Colonic mucosa (tissue), 4 donors: ENCODE measurements at places on chromosomes 12 and 14.
A peak's percentile ranks its signal among the peaks of the same experiment; 100 is the strongest.

GRCh38 chr12:132021031-132021871, 71.5 kb downstream of the EP400 start:
- no peak for DNase-seq

DNA sequence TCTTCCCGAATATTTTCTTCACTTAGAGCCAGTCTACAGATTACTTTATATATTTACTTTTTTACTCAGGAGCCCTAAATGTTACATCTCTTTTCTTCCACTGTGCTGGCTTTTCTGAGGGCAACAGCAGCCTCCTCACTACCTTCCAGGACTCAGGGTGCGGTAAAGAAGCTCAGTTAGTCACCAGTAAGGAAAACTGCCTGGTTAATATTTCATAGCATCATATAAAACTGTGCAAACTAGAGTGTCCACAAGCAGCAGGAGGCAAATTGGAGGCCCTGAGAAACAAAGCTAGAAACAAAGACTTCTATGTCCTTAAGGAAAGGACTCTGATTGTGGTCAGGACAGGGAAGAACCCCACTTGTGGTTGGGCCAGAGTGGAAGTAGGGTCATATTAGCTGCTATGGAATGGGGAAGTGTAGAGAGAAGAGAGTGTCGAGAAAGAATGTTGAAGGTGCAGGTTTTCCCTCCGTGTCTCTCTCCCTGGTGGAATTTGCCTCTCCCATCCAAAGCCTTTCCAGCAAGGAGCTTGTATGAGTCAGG, 220.1 kb downstream of the SLC15A4 start:
- peak; percentile 22 for DNase-seq

GRCh38 chr12:23424685-23425084, 524.8 kb downstream of the SOX5 start:
- DNase-seq = no peak

DNA sequence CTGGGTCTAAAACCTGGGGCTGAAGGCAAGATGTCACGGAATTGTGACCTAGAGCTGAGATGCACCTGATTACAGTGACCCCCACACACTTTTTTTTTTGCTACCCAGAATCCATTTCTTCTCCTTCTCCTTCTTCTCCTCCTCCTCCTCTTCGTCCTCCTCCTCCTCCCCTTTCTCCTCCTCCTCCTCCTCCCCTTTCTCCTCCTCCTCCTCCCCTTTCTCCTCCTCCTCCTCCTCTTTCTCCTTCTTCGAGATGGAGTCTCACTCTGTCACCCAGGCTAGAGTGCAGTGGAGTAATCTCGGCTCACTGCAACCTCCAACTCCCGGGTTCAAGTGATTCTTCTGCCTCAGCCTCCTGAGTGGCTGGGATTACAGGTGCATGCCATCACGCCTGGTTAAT, 19.4 kb upstream of the FLVCR2 start:
- DNase-seq = no peak

GRCh38 chr12:124495194-124495983, 72.0 kb downstream of the NCOR2 start:
- DNase-seq = no peak

- DNase-seq = peak; percentile 22
Observed at GRCh38 chr12:29796823-29797263, 13.1 kb upstream of the TMTC1 start.

GRCh38 chr12:41881891-41882805, 262.5 kb downstream of the GXYLT1 start:
- DNase-seq = no peak

DNA sequence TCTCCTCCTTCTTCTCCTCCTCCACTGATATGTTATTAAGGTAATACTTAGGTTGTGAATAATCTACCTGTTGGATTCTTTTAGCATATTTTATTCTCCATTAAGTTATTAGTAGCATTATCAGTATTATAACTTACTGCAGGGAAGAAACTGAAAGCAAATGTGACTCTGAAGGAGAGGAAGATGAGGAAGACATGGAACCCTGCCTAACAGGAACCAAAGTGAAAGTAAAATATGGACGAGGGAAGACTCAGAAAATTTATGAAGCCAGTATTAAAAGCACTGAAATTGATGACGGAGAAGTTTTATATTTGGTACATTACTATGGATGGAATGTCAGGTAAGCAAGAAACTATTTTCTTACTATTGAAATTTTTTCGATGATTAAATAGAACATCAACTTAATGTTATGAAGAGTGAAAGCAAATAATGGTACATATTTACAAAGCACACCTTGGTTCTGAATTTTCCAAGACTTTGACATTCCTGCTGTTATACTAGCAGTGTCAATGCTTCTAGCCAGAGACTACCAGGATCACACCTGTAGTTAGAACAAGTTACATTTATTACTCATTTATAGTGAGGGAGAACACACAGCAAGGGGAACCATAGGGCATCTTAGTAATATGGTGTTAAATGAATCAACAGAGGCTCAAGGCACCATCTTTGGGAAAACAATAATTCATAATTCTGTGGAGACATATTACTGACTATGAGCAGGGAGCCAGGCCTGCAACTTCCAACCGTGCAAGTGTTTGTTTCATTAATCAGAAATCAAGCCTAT, 42.0 kb upstream of the TOMM20L start:
- no peak for DNase-seq

DNA sequence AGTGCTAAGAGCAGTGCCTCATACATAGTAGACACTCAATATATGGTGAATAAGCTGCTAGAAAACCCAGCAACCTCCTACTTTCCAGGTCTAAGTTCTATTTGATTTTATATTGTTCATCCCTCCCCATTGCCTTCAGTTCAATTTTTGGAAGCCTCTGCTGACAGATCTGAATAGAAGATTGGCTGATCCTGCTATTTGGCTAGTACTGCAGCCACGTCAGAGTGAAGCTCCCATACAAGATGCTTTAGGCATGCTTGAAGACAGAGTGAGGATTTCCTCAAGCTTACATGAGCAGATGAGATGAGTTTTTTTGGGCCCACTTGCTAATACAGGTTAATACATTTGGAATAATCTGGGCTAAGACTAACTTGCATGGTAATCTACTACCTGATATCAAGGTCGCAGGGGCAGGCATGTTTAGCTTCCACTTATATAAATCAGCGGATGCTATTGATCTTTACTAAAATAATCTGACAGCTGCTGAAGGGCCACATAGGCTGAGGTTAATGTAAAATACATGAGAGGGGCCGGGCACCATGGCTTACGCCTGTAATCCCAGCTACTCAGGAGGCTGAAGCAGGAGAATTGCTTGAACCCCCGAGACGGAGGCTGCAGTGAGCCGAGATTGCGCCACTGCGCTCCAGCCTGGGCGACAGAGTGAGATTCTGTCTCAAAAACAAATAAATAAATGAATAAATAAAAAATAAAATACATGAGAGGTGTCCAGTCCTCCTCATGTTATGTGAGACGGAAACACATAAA, 15.9 kb upstream of the AEBP2 start:
- no peak for DNase-seq

- no peak for DNase-seq
Observed at GRCh38 chr12:131463174-131463573, 247.7 kb upstream of the SFSWAP start.

- DNase-seq = no peak
Observed at GRCh38 chr12:77308056-77308455, 242.7 kb upstream of the E2F7 start.

GRCh38 chr14:29652571-29652970, 275.1 kb downstream of the PRKD1 start:
- no peak for DNase-seq

GRCh38 chr12:52346593-52346992, 20.7 kb downstream of the KRT85 start:
- DNase-seq = no peak
